ENCODE measurements at places on chromosomes 1 and 21. TPM values are rescaled to one million over a fixed set of nuclear protein-coding genes. Genes with fewer than 3 reads are reported as not detected.

GRCh38 chr1:150516616-150517015 is 1.1 kb downstream of the FALEC start:
- no peak for DNase-seq

Gene NES
- total RNA-seq = 22.7 TPM

GRCh38 chr1:170555370-170555769 is 23.4 kb downstream of the GORAB start:
- no peak for DNase-seq

GRCh38 chr21:36288651-36289243 is 31.2 kb upstream of the MORC3 start:
- no peak for DNase-seq

GRCh38 chr1:1599030-1599934 is 653 bp downstream of the FNDC10 start:
- DNase-seq = no peak

- no peak for DNase-seq
These were observed 26.7 kb upstream of the MTMR11 start for GRCh38 chr1:149963358-149963757.

- DNase-seq = peak; percentile 80
These were observed 406.5 kb downstream of the DUSP10 start for GRCh38 chr1:221335161-221336101.

- no peak for DNase-seq
These were observed 50.5 kb downstream of the ABL2 start for GRCh38 chr1:179178950-179179349.

Gene TBX15
- total RNA-seq = not detected

Gene LEFTY2
- total RNA-seq = not detected

Gene CR1
- total RNA-seq = not detected

- peak; percentile 86 for DNase-seq
These were observed 24.8 kb downstream of the CSF1 start for GRCh38 chr1:109935451-109935900.

Gene KRTAP7-1
- total RNA-seq = not detected

Gene LRRC38
- total RNA-seq = not detected

Gene C2CD4D
- total RNA-seq = 0.23 TPM

Gene DIRAS3
- not detected for total RNA-seq

GRCh38 chr1:200373811-200374231 is 36.0 kb downstream of the ZNF281 start:
- peak; percentile 45 for DNase-seq

Gene AMY1A
- total RNA-seq = not detected

- DNase-seq = no peak
These were observed 20.8 kb downstream of the ATP1B1 start for GRCh38 chr1:169127305-169127704.

Gene ACTL8
- 88.9 TPM for total RNA-seq

DNA sequence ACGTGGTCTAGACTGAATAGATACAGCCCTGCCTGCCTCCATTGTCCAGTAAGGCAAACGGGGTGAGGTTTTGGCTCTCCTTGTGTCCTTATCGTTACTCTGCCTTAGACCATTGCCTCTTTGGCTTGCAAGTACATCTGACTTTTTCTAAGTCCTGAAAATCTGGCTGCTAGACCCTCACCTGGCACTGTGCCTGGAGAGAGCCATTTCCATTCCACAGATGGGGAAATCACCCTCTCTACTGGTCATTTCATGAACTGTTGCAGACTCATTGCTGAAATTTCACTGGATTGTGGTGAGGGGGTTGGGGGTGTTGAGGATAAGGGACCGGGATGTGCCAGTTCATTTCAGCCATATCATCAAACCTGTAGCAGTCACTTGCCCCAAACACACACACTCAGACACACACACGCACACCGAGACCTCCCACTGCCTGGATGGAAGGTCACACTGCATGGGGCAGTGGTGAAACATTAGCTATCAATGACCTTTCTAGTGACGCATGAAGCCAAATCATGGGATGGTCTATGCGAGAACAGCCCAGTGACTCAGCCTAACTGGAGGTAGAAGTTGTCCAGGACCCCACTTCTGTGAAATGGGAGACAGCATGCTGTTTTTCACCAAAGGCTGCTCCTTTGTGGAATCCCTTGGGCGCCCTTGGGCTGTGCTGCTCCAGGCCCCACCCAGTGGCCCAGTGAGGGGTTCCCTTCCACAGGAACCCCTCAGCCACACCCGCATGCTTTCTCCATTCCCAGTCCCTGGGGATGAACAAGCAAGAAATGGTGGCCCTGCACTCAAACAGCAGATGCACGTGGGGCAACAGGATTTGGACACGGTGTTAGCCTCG is 34.9 kb upstream of the VASH2 start:
- peak; percentile 38 for DNase-seq

Gene SHE
- total RNA-seq = not detected

GRCh38 chr21:34184232-34184631 is 110.9 kb downstream of the MRPS6 start:
- no peak for DNase-seq

Gene BTBD8
- 1.3 TPM for total RNA-seq

Gene KRTAP20-1
- not detected for total RNA-seq

GRCh38 chr1:151060007-151060656 is at the start of gene MLLT11:
Gene MLLT11 (plus strand): TSS chr1:151060397. CDS start chr1:151067225, 6,828 bp downstream.
- DNase-seq = no peak

Gene ADAMTS5
- total RNA-seq = not detected

Gene AMY1C
- total RNA-seq = not detected

DNA sequence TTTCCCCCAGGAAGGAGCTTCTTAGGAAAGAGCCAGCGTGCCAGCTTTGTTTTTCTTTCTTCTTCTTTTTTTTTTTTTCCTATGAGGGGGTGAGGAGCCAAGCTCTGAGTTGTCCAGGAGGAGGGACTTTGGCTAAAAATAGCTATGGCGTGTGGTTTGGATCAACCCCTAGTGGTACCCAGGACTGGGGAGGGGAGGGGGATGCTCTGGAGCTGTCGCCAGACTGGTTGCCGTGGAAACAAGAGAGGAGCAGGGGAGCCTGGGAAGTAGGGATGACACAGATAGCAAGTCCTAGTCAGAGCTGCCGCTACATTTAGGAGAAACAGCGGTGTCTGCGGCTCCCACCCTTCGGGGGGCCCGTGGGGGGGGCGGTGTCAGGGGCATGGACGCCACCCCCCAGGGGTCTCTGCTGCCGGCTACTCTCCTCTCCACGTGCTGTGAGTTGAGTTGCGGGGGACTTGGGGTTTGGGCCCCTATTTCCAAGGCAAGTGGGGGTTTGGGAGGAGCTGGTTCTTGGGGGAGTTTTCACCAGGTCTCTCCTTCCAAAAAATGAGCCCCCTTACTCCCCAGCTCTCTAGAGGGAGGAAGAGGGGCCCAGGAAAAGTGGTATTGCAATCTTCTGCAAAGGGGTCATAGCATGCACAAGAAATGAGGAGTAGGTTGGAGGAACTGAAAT is at the start of gene KCNJ9:
Gene KCNJ9, plus strand, starts transcription at position 278 of the 676 bp plus-strand sequence. CDS start 2,493 bp downstream, outside the sequence.
- DNase-seq = no peak
